ENCODE measurements at places on chromosomes 3 and 15.
A peak's percentile ranks its signal among the peaks of the same experiment; 100 is the strongest.

- H3K27me3 ChIP-seq, result no peaks in the 10 kb centered on the region
- peaks cover 35% of the 10 kb centered on the region for H3K36me3 ChIP-seq
- H3K27ac ChIP-seq, result no peak overlapping the region
- no peaks in the 10 kb centered on the region for H3K4me1 ChIP-seq
Observed at GRCh38 chr3:183754052-183754451, 56.5 kb downstream of the YEATS2 start.

GRCh38 chr3:12478326-12478725, 6.0 kb upstream of the TSEN2 start:
- H3K27ac ChIP-seq, result no peak overlapping the region
- H3K4me3 ChIP-seq, result no peak overlapping the region
- peaks cover 3% of the 10 kb centered on the region for H3K27me3 ChIP-seq
- H3K4me1 ChIP-seq, result peaks cover 14% of the 10 kb centered on the region
- no peak for DNase-seq
- H3K36me3 ChIP-seq, result no peaks in the 10 kb centered on the region

DNA sequence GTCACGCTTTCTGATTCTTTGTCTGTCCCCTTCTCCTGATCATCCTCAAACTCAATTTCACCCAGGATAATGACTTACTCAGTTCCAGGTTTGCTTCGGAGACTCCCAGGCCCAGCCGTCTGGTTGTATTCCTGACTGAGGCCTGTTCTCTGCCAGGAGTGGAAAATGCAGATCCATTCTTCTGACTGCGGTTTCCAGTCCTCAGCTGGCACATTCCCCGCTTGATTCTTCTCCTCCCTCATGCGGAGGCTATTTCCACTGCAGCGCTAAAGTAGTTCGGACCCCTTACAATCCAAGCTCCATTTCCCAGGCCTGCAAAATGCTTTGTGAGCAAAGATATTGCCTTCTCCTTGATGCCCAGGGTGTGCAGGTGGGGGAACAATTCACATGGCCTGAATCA, 47.2 kb upstream of the GALNT15 start:
- no peak for DNase-seq
- no peaks in the 10 kb centered on the region for H3K4me1 ChIP-seq
- H3K36me3 ChIP-seq, result no peaks in the 10 kb centered on the region
- H3K27ac ChIP-seq, result no peak overlapping the region

DNA sequence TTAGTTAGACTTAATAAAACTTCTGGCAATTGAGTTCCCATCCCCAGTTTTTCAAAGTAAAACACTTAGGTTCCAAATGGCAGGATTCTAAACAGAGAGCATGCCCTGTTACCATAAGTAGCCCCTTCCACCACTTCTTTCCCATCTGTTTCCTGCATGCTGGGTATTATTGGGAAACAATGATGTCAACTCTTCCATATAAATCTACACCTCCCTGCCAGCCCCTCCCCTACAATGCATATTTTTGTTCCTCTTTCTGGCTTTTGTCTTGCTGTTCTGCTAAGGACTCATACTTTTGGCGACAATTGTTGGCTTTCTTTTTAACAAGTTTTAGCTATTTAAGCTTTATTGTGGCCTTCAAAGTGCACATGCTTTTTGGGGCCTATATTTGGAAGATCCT, 11.1 kb downstream of the ARHGAP31 start:
- DNase-seq, result no peak

GRCh38 chr3:16885593-16886302, 993 bp downstream of the PLCL2 start:
- peak overlapping the region; percentile 94 for H3K4me3 ChIP-seq
- peaks cover 4% of the 10 kb centered on the region for H3K36me3 ChIP-seq
- no peak for DNase-seq
- H3K4me1 ChIP-seq, result peaks cover 20% of the 10 kb centered on the region

DNA sequence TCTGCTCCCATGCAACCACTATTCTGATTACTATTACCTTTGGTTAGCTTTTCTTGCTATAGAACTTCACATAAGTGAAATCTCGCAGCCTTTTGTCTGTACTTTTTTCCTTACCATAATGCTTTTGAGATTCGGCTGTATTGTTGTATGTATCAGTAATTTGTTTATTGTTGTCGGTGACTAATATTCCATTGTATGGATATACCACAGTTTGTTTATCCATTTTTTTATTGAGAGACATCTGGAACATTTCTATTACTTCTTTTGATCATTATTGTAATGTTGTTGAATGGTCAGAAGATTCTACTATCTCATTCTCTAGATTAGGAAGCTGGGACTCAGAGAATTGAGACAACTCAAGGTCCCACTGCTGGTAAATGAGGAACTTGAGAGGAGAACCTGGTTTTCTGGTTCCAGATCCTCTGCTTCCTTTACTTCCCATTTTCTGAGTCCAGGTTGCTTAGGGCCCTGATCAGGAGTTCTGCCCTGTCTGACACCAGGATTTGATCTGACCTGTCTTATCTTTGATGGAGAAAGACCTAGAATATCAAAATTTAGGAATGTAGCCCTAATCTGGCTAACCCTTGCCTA, 18.2 kb upstream of the SPTSSB start:
- no peak overlapping the region for H3K27ac ChIP-seq
- DNase-seq, result no peak
- H3K36me3 ChIP-seq, result no peaks in the 10 kb centered on the region
- no peaks in the 10 kb centered on the region for H3K27me3 ChIP-seq
- H3K4me3 ChIP-seq, result no peak overlapping the region
- H3K4me1 ChIP-seq, result no peaks in the 10 kb centered on the region

- H3K36me3 ChIP-seq, result peaks cover 17% of the 10 kb centered on the region
- no peak for DNase-seq
- H3K4me1 ChIP-seq, result no peaks in the 10 kb centered on the region
- H3K4me3 ChIP-seq, result no peak overlapping the region
Observed at GRCh38 chr15:75007216-75007615, 11.9 kb downstream of the SCAMP5 start.

DNA sequence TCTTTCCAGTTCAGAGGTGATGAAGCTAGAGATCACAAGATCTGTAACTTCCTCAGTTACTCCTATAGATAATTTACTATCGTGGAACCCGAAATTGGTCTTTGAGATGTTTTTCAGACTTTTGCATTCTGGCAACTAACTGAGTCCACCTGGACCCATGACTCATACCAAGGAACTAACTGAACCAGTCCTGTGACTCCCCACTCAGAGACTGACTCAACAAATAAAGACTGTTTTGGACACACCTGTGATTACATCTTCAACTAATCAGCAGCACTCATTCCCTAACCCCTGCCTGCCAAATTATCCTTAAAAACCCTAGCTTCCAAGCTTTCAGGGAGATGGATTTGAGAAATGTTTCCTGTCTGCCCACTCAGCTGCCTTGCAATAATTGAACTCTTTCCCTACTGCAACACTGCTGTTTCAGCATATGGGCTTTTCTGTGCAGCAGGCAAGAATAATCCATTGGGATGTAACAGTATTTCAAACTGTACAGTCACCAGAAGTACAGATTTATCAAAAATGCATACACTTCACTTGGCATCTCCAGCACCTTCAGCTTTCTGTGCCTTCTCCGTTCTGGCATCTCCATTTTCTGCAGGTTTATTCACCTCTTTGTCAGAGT, 57.7 kb downstream of the GATM start:
- no peak overlapping the region for H3K4me3 ChIP-seq
- no peaks in the 10 kb centered on the region for H3K4me1 ChIP-seq
- H3K27ac ChIP-seq, result no peak overlapping the region
- peaks cover 3% of the 10 kb centered on the region for H3K27me3 ChIP-seq
- DNase-seq, result no peak

- H3K4me1 ChIP-seq, result peaks cover 5% of the 10 kb centered on the region
- no peak overlapping the region for H3K4me3 ChIP-seq
- DNase-seq, result no peak
- no peak overlapping the region for H3K27ac ChIP-seq
- peaks cover 3% of the 10 kb centered on the region for H3K36me3 ChIP-seq
Observed at GRCh38 chr3:172550347-172550943, 27.2 kb upstream of the TNFSF10 start.

DNA sequence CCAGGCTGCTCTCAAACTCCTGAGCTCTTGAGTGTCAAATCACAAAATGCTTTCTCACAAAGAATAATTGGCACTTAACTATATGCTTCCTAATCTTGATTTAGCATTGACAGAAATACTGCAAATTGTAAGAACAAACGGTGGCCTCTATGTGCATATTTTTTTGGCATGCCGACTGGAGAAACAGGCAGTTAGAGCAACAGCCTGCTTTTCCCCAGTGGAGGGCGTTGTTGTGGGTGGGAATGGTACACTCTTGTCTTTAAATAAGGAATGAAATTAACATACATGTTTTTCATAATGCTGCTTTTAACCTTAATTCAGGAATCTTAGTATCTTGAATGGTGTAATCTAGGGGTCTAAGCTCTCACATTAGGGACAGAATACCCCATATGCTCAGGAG, 31.1 kb upstream of the SV2B start:
- H3K4me1 ChIP-seq, result no peaks in the 10 kb centered on the region
- DNase-seq, result no peak
- no peak overlapping the region for H3K4me3 ChIP-seq
- no peaks in the 10 kb centered on the region for H3K36me3 ChIP-seq
- H3K27me3 ChIP-seq, result peaks cover 4% of the 10 kb centered on the region

- H3K4me3 ChIP-seq, result no peak overlapping the region
- H3K27ac ChIP-seq, result no peak overlapping the region
- no peaks in the 10 kb centered on the region for H3K36me3 ChIP-seq
- no peak for DNase-seq
- no peaks in the 10 kb centered on the region for H3K27me3 ChIP-seq
Observed at GRCh38 chr3:190502946-190503345, 10.9 kb upstream of the IL1RAP start.

GRCh38 chr15:55277116-55277564, 12.5 kb downstream of the RAB27A start:
- no peak overlapping the region for H3K4me3 ChIP-seq
- peaks cover 8% of the 10 kb centered on the region for H3K4me1 ChIP-seq
- H3K27ac ChIP-seq, result no peak overlapping the region
- peaks cover 2% of the 10 kb centered on the region for H3K27me3 ChIP-seq
- no peaks in the 10 kb centered on the region for H3K36me3 ChIP-seq

- DNase-seq, result no peak
- H3K4me1 ChIP-seq, result no peaks in the 10 kb centered on the region
- no peak overlapping the region for H3K27ac ChIP-seq
- no peak overlapping the region for H3K4me3 ChIP-seq
- no peaks in the 10 kb centered on the region for H3K36me3 ChIP-seq
- no peaks in the 10 kb centered on the region for H3K27me3 ChIP-seq
Observed at GRCh38 chr15:96123630-96124187, 206.8 kb upstream of the NR2F2 start.

DNA sequence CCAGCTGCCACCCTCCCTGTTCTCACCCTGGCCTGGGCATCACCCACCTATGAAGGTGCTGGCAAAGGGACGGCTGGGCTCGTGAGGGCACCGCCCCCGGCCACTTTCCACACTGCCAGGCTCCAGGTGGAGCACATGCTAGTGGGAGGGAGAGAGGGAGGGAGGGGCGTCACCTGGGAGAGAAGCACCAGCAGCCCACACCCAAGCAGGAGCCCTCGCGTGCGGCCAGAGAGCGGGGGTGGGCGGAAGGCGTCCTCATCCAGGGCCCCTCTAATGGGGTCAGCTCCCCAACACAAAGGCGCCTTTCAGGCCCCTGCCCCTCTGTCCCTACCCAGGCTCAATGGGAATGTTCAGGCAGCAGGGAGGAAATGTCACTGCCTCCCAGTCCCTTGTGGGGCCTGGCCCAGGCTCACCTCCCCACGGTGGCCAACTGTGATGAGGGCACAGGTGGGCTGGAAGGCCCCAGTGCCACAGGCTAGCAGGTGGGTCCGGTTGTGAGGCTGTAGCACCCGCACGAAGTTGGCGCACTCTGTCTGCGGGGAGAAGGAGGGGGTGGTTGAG, 3.1 kb downstream of the SEMA3G start:
- H3K27me3 ChIP-seq, result peaks cover 7% of the 10 kb centered on the region
- DNase-seq, result no peak
- peaks cover 36% of the 10 kb centered on the region for H3K4me1 ChIP-seq
- no peak overlapping the region for H3K4me3 ChIP-seq
- peaks cover 13% of the 10 kb centered on the region for H3K36me3 ChIP-seq
- H3K27ac ChIP-seq, result no peak overlapping the region

DNA sequence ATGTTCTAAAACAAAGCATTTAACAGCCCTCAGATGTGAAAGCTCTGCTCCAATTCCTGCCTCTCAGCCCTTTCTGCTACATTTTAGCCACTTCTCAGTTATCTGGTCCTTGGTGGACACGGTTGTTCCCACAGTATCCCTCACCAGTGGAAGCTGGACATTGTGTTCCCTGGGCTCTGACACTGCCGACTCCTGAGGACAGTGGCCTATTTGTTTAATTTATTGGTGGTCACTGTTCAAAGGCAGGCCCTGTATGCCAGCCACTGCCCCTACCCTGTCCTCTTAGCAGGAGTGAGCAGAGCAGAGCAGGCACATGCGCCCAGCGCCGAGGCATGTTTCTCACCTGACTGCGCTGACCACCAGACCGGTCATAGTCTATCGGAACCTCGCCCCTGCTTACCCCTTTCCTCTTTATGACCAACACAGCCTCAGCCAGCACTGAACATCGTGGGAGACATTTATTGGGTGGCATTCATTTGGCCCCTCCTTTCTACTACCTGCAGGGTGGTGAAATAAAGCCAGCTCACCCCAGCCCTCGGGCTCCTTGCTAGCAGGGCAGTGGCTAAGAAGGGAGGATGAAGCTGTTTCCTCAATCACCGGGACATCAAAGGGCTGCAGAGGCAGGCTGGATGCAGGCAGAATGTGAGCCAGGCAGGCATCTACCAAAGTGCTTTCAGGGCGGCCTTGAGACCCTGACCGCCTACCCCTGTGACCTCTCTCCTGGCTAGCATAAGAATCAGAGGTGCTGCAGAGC, 54.3 kb upstream of the HACD2 start:
- peaks cover 49% of the 10 kb centered on the region for H3K4me1 ChIP-seq
- no peak overlapping the region for H3K27ac ChIP-seq
- peak; percentile 21 for DNase-seq
- peaks cover 3% of the 10 kb centered on the region for H3K36me3 ChIP-seq

- H3K4me3 ChIP-seq, result no peak overlapping the region
- peaks cover 8% of the 10 kb centered on the region for H3K27me3 ChIP-seq
- no peak overlapping the region for H3K27ac ChIP-seq
- DNase-seq, result no peak
- H3K36me3 ChIP-seq, result no peaks in the 10 kb centered on the region
Observed at GRCh38 chr15:90154861-90155626, 46.1 kb upstream of the SEMA4B start.

- no peak overlapping the region for H3K27ac ChIP-seq
- no peak for DNase-seq
- no peaks in the 10 kb centered on the region for H3K27me3 ChIP-seq
- peaks cover 23% of the 10 kb centered on the region for H3K4me1 ChIP-seq
- no peaks in the 10 kb centered on the region for H3K36me3 ChIP-seq
- no peak overlapping the region for H3K4me3 ChIP-seq
Observed at GRCh38 chr3:37171144-37171543, 3.2 kb downstream of the LRRFIP2 start.

GRCh38 chr3:191987831-191988350, 526.9 kb downstream of the PYDC2 start:
- no peak overlapping the region for H3K4me3 ChIP-seq
- H3K4me1 ChIP-seq, result no peaks in the 10 kb centered on the region

DNA sequence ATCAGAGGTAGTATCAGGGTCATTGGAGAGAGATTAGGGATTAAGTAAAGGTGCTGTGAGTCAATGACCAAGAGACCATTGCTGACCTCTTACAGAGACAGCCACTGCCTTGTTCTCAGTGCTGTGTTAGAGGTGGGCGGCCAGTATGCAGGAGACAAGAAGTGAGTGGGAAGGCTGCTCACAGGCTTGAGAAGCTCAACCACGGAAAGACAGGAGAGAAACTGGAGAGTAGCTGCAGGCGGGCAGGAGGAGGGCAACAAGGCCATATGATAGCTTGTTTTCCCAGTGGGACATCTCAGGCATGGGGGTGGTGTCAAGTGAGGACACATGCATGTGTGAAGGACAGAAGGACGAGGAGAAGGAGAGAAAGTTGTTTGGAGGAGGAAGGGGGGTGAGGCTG, 237.3 kb downstream of the PDCD6IP start:
- H3K4me3 ChIP-seq, result no peak overlapping the region
- no peaks in the 10 kb centered on the region for H3K4me1 ChIP-seq
- H3K27ac ChIP-seq, result no peak overlapping the region
- H3K27me3 ChIP-seq, result no peaks in the 10 kb centered on the region
- DNase-seq, result no peak

Measured in endothelial cell (in vitro differentiated cells).